Activated CD8-positive, alpha-beta memory T cell treated with anti-CD3 and anti-CD28 coated beads for 1 hour (primary cell): ENCODE measurements at places on chromosomes 2 and 18.

DNA sequence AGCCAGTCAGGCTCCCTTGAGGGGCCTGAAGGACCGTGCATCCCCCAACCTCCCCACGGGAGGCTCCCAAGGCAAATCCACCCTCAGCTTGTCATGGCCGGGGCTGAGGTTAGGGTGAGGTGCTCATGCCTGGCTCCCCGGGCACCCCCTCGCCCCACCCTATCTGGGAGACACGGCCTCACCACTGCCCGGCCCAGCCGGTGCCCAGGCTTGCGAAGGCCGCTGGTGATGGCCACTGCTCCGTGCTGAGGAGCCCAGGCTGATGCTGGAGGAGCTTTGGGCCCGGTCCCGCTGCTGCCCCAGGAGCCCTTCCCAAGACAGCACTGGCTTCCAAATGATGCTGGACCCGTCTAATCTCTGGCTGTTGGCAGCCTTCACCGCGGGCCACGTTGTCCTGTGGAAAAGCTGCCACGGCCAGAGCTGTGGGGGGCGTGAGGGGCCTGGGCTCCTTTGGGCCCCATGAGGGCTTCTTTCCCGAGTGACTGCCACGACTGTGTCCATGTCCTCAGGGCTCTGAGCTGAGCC is 135.7 kb upstream of the CTDP1 start:
- DNase-seq: no peak

DNA sequence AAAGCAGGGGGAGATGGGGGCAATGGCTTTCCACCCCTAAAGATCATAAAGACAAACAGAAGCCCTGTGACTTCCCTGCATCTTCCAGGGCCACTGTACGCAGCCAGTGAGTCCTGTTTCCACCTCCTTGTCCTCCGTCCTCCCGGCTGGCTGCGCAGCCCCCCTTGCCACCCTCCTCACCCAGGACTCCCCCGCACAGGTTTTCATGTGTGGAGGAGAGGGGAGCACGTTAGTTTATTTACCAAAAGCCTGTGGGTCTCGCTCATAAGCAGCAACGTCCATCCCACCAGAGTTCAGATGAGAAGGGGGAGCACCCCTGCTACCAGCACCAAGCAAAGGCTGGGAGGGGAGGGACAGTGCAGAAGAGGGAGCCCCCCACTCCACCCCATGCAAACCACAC is 11.7 kb downstream of the CYP26B1 start:
- no peak for DNase-seq

DNA sequence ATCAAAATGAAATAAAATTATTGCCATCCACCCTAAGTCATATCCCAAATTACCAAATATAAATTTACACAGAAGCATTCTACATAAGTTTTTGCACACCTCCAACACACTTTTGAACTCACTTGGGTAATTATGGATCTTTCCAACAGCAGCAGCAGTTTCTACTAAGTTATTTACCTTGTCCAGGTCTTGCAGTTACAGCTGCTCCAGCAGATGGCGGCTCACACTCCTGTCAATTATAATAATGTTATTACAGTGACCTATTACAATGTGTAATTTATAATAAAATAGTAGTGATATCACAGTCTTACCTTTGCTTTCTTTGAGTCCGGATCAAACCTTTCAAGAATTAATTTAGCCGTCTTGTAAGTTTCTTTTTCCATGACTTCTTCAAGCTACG is 37.9 kb downstream of the LNPK start:
- no peak for DNase-seq

DNA sequence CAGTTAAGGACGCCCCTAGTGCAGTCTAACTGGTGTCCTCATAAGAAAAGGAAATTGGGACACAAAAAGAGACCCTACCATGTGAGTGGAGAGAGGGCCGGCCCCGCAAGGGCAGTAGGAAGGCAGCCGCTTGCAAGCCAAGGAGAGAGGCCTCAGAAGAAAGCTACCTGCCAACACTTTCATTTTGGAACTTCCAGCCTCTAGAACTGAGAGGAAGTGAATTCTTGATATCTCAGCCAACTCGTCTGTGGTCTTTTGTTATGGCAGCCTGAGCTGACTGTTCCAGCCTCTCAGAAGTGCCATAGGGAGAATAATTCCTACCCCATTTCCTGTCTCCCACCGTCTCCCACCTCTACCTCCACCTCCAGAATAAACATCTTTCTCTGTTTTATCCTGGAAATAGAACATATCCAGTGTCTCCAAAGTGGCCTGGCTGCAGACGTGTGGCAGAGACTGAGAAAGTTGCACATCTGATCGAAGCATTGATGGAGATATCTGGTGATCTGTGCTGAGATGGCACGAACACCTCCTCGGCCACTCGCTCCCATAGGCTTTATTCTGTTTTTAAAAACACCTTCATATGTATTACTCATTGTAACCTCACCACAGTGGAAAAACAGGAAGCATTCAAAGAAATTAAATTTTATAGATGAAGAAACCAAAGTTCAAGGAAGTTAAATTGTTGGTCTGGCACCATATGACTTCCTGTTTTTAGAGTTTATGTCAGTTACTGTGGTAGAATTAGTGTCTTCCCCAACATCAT is 39.5 kb upstream of the MARCO start:
- DNase-seq: no peak

- DNase-seq: no peak
Measured at GRCh38 chr2:204108330-204108751, 171.8 kb downstream of the ICOS start.

- no peak for DNase-seq
Measured at GRCh38 chr18:8341481-8342230, 267.6 kb upstream of the RAB12 start.

DNA sequence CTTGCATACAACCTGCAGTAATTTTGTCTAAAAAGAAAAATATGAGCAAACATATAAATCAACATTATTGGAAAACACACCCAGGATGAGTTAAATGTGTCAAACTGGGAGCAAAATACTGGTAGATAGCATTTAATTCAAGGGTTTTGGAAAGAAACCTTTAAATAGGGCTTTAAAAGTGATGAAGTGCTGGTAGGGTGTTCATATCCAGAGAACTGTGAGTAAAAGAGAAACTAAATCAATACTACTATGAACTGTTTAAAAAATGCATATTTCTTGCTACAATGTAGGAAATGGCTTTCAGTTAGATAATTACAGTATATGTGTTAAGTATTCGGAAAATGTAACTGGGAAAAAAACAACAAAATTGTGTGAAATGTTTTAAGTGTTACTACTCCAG is 117.8 kb downstream of the ATAD2B start:
- no peak for DNase-seq

GRCh38 chr2:165144315-165144714 is 59.5 kb downstream of the SCN3A start:
- DNase-seq: no peak

DNA sequence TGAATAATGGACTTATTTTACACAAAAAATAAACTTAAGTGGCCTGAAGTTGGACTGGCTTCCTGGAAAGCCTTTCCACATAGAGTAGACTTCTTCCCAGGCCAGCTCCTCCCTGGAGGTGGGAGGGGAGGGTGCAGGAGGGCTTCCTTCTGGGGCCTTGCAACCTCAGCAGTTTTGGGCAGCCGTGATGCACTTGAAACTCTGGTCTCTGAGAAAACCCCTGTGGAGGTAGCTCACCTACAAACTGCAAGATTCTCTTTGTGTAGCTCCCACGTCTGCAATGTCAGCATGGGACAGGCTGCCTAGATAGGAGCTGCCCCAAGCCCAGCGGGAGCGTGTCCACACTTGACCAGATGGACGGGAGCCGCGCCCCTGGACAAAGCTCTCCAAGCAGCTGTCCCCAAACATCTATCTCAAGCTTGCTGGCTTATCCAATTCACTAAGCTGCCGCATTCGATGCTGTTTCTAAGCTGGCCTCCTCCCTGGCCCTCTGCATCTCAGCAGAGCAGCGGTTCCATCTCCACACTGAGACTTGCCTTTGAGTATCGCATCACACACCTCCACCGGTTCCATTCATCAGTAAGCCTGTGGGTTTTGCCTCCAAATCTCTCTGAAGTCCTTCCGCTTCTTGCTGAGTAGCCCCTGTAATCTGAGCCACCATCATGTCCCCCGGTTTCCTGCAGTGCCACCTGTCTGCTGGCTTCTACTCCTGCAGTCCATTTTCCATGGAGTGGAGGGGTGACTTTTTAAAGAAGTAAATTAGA is 1.6 kb upstream of the LPIN1 start:
- no peak for DNase-seq

DNA sequence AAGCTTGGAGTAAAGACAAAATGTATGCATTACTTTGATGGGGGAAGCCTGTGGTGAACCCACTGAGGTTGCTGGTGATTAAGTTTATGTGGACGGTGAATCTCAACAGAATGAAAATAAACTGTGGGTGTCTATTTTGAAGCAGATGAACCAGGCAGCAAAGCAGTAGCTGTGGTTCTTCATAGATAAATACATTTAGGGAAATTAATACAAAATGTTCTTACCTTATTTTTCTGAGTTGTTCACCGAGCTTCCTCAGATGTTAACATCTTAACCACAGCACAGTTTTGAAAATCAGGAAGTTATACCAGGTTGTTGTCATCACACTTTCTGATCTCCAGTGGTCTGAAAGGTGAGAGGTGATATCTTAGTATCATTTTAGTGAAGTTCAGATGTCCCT is 53.9 kb downstream of the NCK2 start:
- no peak for DNase-seq

GRCh38 chr18:50981381-50981780 is 13.5 kb downstream of the ELAC1 start:
- no peak for DNase-seq

GRCh38 chr18:23528580-23529472 is 25.5 kb downstream of the RMC1 start:
- no peak for DNase-seq

DNA sequence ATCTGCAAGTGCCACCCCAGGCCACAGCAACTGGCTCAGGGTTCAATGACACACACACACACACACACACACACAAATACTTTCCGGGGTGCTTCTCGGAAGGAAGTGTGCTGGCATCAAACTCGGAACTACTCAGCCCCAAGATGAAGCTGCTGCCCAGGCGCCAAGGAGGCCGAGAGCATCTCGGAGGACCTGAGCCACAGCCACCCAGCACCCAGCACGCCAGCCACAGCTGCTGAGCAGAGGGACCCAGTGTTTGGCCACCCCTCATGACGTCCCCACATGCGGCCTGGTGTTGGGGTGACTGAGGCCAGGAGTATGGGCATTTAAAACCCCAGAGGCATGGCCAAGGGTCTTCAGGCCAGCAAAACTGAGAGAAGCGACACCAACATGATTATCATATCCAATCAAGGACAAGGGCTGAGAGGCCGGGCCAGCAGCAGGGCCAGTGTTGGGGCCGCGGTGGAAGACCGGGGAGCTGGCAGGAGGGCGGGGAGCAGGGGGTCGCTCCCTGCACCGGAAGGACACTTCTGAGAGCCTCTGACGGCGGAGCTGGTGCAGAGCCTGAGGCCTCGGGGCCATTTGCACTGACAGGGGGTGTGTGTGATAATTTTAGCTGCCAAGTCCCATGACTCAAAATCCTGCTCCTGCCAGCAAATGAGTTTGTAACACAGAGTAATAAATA is 61.8 kb downstream of the BIN1 start:
- no peak for DNase-seq

DNA sequence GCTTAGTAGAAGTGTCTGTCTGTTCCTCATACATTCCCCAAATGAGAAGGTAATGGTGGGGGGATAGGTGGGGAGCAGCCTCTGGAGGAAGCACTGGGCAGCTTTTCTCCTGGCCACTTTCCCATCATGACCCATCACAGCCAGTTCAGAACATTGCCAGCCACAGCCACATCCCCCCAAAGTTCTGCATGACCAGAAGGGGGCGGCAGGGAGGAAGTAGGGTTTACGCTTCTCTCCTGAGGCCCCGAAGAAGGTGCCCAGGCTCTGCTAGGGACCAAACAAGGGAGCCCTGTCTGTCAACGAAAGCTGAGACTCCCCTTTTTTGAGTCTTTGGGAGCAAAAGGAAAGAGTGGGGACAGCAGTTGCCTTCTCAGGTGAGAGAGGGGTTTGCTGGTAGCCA is 7.7 kb downstream of the IGFBP5 start:
- no peak for DNase-seq
